Hematopoietic multipotent progenitor cell treated with erythropoietin and hydrocortisone succinate and interleukin-3 and kit ligand, for 15 days (in vitro differentiated cells): ENCODE measurements at places on chromosomes 7 and 10.

DNA sequence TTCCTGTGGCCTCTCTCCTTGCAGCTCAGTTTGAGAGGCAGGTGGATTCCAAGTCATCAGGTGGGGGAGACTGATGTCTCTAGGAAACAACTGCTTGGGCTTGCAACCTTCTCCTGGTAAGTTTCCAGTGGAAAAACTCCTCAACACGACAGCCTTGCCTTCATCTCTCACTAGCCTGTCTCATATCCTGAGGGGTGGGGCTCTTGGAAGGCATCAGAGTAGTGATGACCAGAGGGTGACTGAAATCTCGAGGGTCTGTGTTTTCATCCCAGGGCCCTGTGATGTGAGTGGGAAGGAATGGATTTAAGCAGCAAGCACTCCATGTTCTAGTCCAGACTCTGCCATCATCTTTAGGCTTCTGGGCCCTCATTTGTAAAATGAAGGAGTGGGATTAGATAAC lies 107.0 kb downstream of the NRP1 start:
- no peak for DNase-seq

DNA sequence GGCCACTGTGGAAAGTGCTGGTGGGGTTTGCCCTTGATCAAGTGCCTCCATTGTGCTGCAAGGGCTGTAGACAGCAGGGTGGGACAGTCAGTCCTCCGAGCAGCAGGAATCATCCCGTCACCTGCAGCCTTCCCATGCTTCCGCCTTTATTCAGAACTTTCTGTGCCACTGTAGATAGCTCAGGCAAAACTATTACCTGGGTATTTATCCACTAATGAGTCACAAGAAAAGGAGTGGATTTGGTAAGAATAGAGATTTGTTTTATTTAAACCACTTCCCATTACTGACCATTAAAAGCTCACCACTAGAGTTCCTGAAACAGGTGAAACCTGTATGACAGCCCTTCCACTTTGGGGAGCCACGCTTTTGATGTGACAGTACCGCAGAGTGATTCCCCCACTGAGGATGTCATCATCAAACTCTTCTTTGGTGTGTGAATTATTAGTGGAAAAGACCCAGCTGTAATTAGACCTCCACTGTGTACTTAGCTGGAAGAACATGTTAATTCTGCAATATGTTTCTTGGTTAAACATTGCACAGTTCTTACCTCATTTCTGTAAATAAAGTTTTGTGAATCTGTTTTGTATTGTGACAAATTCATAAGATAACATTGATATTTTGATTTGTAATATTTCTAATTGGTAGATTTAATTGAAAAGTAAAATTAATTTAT lies 208.8 kb downstream of the MLLT10 start:
- DNase-seq = no peak

DNA sequence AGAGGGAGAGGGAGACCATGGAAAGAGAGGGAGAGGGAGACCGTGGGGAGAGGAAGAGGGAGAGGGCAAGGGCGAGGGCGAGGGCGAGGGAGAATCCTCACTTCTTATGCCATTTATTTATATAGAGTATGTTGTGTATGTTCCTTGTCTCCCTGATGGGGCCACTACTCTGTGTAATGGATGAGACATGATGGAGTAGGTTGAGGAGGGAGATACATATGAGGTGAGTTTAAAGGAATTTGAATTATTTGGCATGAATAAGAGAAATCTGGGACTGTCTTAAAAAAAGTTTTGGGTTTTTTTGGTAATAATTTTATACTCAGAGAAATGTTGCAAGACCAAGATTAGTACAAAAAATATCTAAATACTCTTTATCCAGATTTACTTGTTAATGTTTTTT lies 20.1 kb downstream of the CCSER2 start:
- DNase-seq = no peak

GRCh38 chr7:2493205-2494164 lies 17.3 kb upstream of the GRIFIN start:
- no peak for DNase-seq

- DNase-seq = no peak
These were observed 1.1 kb upstream of the VOPP1 start for GRCh38 chr7:55573234-55573900.
